ENCODE measurements at places on chromosomes 5 and 9.

GRCh38 chr5:139377226-139377625, 5.9 kb downstream of the SLC23A1 start:
- DNase-seq = no peak

GRCh38 chr5:146770980-146771379, 107.6 kb downstream of the PPP2R2B start:
- no peak for DNase-seq

DNA sequence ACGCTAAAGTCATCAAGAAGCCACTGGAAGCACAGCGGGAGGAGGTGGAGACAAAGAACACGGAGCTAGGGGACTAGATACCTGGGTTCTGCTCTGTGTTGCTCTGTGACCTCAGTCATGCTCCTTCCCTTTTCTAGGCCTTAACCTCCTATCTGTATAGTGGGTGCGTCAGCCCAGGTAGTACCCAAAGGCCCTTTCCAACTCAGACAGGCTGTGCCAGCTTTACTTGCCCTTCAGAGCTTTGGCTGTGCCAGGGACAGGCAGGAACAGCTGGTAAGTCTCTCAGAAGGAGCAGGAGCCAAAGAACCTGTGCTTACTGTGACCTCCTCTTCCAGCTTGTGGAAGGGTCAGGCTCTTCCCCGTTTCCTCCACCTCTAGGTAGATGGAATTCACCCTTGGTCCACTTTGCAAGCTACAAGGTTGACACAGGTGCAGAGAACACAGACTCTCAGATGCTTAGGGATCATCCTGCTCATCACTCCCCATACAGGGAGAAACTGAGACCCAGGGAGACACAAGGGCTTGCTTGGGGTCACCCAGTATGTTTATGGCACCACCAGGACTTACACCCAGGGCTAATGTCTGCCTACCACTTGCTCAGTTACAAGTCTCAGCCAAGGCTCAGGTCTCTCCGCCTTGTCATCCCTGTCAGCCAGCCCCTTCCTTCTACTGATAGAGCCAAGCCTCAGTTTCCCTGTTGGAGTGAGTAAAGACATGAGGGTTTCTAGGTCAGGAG, 1.7 kb downstream of the CCDC69 start:
- no peak for DNase-seq

DNA sequence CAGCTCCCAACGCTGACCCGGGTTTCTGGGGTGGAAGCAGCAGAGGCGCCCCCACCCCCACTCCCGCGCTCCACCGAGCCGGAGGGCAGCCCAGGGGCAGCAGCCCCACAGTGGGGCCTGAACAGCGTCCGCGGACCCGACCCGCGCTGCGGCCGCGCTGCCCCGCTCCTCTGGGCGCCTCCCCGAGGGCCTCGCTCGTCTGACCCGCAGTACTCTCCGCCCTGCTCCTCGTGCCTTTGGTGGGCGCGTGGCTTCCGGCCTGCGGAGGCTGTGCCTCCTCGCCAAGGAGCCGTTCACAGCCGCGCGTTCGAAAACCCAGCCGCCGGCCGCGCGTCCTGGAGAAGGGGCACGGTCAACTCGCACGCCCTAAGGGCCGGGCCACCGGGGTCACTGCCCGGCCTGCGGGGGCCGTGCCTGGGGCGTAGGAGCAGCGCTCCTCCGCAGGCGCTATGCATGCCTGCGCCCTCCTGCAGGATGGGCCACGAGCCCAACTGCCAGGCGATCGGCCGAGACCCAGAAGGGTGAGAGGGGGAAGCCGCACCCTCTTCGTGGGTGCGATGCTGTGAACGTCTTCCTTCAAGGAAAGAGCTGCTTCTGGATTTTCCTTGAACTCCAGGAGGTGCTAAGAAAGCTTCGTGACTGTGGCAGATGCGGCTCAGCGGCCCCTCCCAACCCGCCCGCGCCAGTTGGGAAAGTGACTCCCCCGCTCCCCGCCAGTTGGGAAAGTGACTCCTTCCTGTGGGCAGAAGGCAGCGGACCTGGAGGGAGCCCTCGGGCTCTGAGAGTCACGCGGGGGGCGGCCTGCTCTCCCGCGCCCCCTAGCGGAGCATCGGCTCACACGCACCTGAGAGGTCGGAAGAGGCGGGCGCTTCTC, 82.7 kb downstream of the HSD17B3 start:
- no peak for DNase-seq

DNA sequence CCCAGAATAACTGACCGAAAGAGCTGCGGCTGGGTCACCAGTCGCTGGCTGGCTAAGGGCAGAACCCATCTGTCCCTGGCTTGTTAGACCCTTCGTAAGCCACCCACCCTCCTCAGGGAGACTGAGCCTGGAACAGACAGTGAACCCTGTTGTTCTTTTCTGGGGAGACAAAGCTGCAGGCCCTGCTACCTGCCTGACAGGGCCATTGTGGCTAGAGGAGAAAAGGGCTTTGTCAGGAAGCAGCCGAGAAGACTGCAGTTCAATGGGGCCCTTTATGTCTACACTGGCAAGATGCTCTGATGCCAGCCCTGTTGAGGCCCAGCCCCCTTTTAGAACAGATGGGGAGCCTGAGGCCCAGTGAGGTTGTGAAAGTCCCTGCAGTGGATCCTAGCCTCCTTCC, 3.7 kb upstream of the NIPAL4 start:
- no peak for DNase-seq

DNA sequence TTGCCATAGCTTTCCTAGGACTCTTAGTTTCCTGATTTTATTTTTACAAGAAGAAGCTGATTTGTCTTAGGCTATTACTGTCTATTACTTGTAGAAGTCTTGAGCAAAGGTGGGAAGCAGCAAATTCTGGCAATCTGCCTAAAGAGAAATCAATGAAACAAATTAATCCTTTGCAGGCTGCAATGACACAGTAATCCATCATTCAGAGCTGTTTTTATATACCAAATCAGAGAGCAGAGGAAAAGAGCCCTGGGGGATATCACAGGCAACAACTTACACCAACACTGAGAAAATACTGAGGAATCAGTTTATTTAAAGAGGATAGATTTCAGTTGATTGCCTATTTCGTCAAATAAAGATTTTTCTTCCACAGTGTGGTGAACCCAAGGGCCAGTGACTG, 13.6 kb downstream of the NR2F1-AS1 start:
- DNase-seq = no peak

GRCh38 chr9:37392272-37392671, 30.2 kb upstream of the GRHPR start:
- no peak for DNase-seq

GRCh38 chr5:72325566-72326305, 5.6 kb downstream of the PTCD2 start:
- DNase-seq = peak; percentile 31

DNA sequence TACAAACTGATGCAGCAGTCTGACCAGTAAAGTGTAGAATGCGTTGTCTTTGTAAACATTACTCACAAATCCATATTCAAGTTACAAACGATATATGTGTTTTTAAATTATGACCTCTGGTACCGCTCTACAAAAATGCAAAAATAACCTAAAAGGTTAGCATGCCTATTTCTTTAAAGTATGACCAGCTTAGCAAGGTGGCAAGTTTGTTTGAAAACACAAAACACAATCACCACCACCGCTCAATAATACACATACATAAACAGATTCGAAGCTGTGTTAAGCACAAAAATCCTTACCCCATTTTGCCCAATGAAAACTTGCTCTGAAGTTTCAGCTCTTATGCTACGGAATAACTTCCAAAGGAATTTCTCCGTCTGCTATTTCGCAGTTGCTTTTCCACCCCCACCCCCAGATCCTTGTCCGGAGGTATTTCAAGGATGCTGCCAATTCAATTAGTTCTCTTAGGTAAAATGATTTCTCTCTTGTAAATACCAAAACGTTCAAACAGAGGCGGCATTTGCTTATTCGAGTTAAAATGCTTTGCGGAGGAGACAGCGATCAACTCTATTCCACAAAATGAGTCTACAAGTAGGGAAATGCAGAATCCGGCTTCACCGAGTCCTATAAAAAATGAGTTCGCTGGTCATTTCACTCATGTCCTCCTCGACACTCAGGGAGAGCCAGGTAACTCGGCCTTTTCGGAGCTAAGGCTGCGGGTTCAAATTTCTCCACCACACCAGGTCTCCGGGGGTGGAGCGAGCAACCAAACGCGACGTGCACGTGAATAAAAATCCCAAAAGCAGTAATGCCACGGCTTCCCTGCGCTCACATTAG, 1.2 kb downstream of the HOMER1 start:
- DNase-seq = peak; percentile 51

- peak; percentile 47 for DNase-seq
Observed at GRCh38 chr5:173845321-173845720, 42.8 kb upstream of the CPEB4 start.

Measured in foreskin keratinocyte (primary cell).